EH (cell line): ENCODE measurements at places on chromosomes 7 and 10.

GRCh38 chr10:51257511-51258248, 183.4 kb downstream of the PRKG1 start:
- peak; percentile 48 for DNase-seq

DNA sequence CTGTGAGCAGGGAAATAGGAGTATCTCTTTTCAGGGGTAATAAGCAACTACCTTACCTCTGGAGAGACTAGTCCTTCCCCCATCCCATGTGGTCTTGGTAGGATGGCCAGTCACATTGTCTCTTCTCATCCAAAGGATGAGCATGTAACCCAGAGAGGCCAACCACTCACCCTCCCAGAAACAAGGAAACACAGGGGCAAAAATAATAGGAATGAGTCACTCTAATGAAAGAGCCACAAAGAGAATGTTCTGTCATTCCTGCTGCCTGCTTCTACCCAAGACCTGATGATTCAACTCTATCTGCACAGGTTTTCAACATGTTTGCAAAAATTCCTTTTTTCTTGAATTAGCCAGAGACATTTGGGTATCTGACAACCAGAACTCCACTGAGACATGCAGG, 99.3 kb upstream of the NFE2L3 start:
- DNase-seq: peak; percentile 7

DNA sequence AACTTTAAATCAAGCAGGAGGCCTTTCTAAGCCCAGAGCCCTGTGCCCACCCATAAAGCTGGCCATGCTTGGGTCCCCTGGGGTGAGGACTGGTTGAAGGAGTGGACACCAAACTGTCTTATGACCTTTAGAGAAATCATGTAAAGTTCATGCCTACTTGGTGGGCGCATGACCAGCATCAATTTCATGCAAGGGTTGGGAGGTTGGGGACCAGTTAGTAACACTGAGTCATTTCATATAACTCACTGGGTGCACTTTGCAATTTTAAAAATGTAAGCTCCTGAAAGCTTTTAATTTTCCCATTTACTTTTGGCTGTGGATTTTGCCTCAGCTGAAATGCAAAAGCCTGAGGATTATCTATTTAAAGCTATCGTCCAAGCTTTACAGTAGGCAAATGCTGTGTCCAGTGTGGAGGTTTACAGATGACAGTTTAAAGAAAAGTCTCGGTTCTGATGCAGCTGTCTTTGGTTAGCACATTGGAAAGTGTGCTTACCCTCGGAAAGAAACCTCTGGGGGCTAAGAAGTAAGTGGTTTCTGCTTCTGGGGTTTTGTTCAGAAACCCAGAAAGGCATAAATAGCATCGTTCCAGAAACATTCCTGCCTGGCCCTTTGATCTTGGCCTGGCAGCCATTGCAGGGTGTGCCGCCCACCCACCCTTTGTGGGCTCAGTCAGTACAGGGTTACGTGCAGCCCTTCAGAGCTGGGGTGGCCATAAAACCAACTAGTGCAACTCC, 48.8 kb upstream of the CHST15 start:
- no peak for DNase-seq

GRCh38 chr7:40059057-40059456, 75.4 kb downstream of the MPLKIP start:
- DNase-seq: no peak

- no peak for DNase-seq
Observed at GRCh38 chr10:69673521-69673920, 43.5 kb downstream of the FAM241B start.

DNA sequence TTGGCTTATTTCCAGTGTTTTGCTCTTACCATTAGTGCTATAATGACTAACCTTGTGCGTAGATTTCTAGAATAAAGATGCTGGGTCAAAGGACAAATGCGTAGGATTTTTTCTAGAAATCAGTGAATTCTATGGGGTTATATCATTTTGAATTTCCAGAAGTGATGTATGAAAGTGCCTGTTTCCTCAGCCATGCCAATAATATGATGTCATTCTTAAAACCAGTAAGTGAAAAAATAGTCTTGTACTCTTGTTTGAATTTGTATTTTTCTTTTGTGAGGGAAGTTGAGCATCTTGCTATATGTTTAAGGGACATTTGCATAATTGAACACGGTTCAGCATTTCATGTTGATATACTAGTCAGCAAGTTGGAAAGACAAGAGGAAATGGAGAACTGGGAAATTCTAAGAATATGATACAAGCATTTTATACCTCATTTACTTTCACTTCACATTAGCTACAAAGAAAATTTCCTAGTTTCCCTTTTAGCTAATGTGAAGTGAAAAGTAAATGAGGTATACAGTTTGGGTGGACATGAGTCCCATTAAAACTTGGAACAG, 3.8 kb upstream of the DNAH11 start:
- DNase-seq: no peak

DNA sequence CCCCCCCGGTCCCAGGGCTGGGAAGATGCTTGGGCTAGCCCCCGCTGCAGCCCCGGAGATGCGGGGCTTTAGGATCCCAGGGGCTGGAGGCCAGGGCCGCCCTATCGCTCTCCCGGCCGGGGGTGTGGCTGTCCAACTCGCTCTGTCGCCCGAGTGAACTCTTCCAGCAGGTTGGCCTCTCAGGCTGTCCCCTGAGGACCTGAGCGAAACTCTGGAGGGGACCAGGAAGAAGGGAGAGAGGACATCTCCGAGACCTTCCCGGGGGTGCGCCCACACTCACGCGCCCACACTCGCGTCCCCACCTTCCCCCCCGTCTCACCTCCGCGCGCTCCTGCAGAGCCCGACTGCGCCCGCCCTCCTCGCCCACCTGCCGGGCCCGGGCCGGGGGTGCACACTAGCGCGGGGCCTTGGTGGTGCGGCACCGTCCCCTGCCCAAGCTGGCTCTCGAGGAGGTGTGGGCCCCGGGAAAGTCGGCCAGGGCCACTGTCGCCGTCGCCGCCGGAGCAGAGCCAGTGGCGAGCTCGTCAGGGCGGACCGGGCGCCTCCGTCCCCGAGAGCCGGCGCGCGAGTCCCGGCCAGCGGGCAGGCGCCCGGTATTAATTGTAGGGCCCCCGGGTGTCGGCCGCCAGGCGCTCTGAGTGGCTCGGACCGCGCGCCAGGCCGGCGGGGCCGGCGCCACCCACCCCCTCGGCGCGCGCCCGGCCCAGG, 101.7 kb upstream of the SVIL start:
- peak; percentile 36 for DNase-seq

DNA sequence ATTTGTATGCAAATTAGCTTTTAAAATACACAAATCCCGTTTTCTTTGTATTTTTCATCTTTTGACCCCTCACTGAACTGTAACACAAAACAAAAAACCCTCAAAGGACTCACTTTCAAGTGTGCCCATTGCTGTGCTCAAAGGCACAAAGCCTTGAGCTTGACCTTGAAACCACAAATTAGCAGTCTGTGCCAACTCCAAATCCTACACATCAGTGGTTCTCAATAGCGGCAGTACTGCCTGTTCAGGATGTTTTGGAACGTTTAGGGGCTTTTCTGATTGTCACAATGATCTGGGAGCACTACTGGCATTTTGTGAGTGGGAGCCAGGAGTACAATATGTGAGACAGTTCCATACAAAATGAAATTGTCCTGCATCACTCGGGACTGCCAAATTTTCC, 55.5 kb downstream of the KDM7A start:
- DNase-seq: no peak

DNA sequence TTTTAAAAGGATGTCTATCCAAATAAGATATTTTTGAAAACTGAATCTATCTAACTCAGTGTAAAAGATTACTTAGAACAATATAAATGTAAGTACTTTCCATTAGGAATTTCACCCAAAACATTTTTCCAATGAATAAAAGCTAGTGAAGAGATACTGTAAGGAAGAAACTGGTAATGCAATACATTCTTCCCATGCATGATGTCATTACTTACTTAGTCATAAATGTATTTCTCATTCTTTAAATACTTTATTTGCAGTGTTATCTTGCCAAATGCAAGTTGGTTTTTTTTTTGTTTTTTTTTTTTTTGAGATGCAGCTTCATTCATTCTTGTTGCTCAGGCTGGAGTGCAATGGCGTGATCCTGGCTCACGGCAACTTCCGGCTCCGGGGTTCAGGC, 265.6 kb downstream of the PHF14 start:
- DNase-seq: peak; percentile 54

- DNase-seq: peak; percentile 83
Observed at GRCh38 chr7:111409714-111410422, 152.4 kb downstream of the IMMP2L start.

DNA sequence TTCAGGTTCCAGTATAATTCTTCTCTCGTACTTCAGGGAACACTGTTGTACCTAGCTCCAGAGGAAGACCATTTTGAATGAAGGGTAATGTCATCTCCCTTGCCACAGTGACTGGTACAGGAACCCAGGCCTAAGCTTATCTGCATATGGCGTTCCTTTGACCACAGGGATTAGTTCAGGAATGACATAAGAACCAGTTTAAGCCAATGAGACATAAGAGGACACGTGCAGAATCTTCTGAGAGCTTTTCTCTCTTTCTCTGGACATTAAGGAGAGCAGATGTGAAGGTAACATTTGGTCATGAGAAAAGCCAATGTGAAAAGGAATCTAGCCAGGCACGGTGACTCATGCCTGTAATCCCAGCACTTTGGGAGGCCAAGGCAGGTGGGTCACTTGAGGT, 21.8 kb upstream of the HIBADH start:
- no peak for DNase-seq
